ENCODE measurements at places on chromosomes 5 and 9. TPM values are rescaled to one million over a fixed set of nuclear protein-coding genes. Genes with fewer than 3 reads are reported as not detected.

DNA sequence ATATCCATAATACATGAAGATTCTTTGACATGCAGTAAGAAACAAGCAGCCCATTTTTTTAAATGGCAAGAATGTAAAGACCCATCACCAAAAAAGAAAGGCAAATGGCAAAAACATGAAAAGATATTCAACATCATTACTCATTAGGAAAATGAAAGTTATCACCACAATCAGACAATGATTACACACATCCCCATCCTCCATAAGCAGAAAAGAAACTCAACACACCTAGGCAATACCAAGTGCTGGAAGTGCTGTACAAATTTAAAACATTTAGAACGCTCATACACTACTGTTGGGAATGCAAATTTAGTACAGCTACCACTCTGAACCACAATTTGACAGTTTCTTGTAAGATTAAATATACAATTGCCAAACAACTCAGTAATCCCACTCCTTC, 466.7 kb downstream of the ACTL7B start:
- no peak for DNase-seq
- peaks cover 19% of the 10 kb centered on the region for H3K4me1 ChIP-seq
- H3K27me3 ChIP-seq = no peaks in the 10 kb centered on the region

PLPP7 gene
- not detected for total RNA-seq

GRCh38 chr9:78363221-78363620, 66.3 kb downstream of the PSAT1 start:
- H3K27me3 ChIP-seq = no peaks in the 10 kb centered on the region
- peaks cover under 1% of the 10 kb centered on the region for H3K4me1 ChIP-seq
- H3K4me3 ChIP-seq = no peak overlapping the region
- no peaks in the 10 kb centered on the region for H3K36me3 ChIP-seq
- H3K27ac ChIP-seq = no peak overlapping the region

GRCh38 chr9:82606071-82606470, 456.9 kb downstream of the RASEF start:
- no peaks in the 10 kb centered on the region for H3K36me3 ChIP-seq
- H3K4me1 ChIP-seq = no peaks in the 10 kb centered on the region
- no peak for DNase-seq
- H3K4me3 ChIP-seq = no peak overlapping the region

DNA sequence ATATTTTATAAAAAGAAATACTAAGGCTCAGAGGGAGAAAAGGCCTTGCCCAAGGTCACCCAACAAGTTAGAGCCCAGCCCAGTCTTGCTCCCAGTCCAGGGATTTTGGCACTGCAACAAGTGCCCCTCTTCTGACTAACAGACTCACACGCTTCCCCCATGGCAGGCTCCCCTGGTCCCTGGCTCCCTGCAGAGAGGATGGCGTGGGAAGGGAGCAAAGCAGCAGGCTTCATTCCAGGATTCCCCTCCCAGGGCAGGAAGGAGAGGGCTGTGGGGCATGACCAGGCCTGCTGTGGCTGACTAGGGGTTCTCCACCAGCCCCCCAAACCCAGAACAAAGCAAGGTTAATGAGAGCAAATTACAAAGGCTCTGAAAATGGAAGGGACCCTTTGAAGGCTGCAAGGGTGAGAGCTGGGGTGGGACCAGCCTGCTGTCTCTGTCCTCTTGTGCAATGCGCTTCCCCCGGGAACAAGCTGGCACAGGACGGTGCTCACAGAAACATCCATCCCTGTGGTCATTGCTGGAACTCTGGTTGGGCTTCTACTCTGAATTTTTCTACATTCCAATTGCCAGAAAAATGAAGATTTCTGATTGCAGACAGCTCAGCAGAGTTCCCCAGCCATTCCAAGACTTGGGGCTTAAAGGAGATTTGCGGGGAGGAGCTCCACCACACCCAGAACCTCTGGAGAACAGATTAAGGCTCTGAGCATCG, 37.1 kb upstream of the FAT2 start:
- no peaks in the 10 kb centered on the region for H3K36me3 ChIP-seq
- peaks cover 53% of the 10 kb centered on the region for H3K4me1 ChIP-seq
- peak overlapping the region; percentile 50 for H3K27ac ChIP-seq
- no peak overlapping the region for H3K4me3 ChIP-seq
- peak; percentile 99 for DNase-seq
- H3K27me3 ChIP-seq = no peaks in the 10 kb centered on the region

TMEM215 gene
- not detected for total RNA-seq

GRCh38 chr5:19018822-19019221, 969.2 kb downstream of the CDH18 start:
- DNase-seq = no peak
- H3K4me1 ChIP-seq = no peaks in the 10 kb centered on the region
- H3K36me3 ChIP-seq = no peaks in the 10 kb centered on the region
- no peak overlapping the region for H3K27ac ChIP-seq
- H3K27me3 ChIP-seq = no peaks in the 10 kb centered on the region
